Tibial nerve (tissue), 4 donors: ENCODE measurements at places on chromosomes 6 and 20.
A peak's percentile ranks its signal among the peaks of the same experiment; 100 is the strongest.

DNA sequence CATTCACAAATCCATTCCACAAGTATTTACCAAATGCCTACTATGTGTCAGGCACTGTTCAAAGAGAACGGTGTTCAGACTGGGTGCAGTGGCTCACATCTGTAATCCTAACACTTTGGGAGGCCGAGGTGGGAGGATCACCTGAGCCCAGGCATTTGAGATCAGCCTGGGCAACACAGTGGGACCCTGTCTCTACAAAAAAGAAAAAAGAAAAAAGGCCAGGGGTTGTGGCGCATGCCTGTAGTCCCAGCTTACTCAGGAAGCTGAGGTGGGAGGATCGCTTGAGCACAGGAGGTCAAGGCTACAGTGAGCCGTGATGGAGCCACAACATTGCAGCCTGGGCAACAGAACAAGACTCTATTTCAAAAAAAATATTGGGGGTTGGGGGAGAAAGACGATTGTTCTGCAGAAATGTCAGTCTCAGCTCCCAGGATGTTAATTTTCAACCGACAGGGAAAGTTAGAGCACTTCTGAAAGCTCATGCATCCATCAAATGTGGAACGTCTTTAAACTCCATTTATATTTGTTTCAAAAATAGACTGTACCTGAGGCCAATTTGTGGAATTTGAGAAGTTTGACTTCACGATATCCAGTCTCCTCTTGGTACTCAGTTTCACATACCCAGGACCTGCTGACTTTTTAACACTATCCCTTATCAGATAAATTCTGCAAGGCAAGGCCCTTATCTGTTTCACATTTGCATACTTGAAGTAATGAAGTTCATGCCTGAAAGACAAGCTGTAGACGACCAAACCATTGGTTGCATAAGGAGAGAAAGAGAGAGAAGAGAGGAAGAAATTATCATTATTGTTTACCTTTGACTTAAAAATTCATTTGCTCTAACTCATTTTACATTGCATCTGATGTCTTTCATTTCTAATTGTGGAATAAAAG is 14.8 kb upstream of the BTN3A2 start:
- DNase-seq, result no peak

GRCh38 chr6:6320901-6321300 is 439 bp upstream of the F13A1 start:
- no peak for DNase-seq

DNA sequence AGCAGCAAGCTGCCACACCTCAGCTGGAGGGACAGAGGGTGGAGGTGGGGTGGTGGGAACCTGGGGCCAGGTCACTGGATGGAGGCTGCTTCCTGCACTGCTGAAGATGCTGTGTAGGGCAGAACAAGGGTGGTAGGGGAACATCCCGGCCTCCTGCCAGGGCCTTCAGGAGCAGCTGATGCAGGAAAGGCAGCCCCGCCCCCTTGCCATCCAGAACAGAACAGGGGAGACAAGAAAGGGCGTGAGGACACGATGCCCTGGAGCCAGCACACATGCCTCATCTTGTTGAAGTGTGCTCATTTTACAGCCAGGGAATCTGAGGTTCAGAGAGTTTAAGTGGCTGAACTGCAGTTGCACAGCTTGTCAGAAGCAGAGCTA is 43.1 kb upstream of the PHACTR3 start:
- DNase-seq, result no peak

DNA sequence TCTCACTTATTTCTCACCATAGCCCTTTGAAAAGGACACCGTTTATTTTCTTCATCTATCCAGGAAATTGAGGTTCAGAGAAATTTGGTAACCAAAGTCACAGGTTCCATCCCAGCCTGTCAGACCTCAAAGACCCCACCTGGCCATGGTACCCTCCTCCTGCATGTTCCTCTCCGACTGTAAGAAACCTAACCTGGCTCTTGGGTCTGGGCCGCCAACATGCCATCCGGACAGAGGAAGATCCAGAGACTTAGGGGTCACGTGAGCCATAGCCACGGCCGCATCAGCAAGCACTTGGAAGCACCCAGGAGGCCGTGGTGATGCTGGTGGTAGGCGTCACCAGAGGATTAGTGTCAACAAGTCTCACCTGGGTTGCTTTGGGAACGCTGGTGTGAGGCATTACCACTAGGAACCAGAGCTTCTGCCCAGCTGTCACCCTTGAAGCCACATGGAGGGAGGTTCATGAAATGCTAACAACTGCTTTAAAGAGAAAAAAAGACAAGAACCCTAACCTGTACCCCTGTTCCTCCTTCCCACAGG is 177.1 kb downstream of the EYA2 start:
- no peak for DNase-seq

- DNase-seq, result no peak
Measured at GRCh38 chr6:61809004-61809595, 476.9 kb downstream of the KHDRBS2 start.

GRCh38 chr20:37202267-37202943 is 23.1 kb upstream of the MROH8 start:
- peak; percentile 51 for DNase-seq

DNA sequence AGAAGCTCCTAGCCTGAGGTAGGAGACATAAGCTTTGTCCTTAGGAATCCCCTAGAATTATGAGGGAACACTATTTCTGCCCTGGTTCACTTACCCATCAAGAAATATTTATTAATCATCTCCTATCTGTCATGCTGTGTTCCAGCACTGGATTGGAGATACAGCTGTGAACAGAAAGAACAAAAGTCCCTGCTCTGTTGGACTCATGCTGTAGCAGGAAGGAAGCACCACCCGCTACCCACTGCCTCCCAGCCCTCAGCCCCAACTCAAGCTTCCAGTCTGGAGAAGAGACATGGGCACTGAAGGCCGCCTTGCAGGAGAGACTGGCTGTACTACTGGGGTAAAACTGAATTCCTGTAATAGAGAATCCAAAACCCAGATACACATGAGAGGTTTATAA is 78.0 kb downstream of the MDGA1 start:
- DNase-seq, result no peak

GRCh38 chr6:142118925-142119324 is 13.8 kb upstream of the GJE1 start:
- no peak for DNase-seq

GRCh38 chr6:31572041-31572911 is at the start of gene LTA:
Gene LTA (plus strand): TSS chr6:31572289. CDS start chr6:31572743, 454 bp downstream.
- DNase-seq, result no peak

- no peak for DNase-seq
Measured at GRCh38 chr6:1015825-1016224, 296.1 kb upstream of the FOXQ1 start.

- DNase-seq, result no peak
Measured at GRCh38 chr6:68633972-68634725, 933 bp upstream of the ADGRB3 start.

- DNase-seq, result no peak
Measured at GRCh38 chr6:106745197-106745770, 115.9 kb downstream of the QRSL1 start.

DNA sequence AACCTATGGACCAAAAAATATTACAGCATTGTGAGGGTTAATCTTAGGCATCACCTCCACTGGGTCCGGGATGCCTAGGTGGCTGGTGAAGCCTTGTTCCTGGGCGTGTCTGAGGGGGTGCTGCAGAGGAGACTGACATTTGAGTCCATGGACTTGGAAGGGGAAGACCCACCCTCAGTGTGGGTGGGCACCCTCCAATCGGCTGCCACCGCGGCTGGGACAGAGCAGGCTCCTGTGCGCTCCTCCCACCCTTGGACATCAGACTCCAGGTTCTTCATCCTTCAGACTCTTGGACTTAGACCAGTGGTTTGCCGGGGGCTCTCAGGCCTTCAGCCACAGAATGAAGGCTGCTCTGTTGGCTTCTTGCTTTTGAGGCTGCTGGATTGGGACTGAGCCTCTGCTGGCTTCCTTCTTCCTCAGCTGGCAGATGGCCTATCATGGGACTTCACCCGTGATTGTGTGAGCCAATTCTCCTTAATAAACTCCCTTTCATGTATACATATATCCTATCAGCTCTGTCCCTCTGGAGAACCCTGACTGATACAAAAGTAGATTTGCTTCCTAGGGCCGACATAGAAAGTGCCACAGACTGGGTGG is 113.1 kb downstream of the TTLL2 start:
- no peak for DNase-seq

DNA sequence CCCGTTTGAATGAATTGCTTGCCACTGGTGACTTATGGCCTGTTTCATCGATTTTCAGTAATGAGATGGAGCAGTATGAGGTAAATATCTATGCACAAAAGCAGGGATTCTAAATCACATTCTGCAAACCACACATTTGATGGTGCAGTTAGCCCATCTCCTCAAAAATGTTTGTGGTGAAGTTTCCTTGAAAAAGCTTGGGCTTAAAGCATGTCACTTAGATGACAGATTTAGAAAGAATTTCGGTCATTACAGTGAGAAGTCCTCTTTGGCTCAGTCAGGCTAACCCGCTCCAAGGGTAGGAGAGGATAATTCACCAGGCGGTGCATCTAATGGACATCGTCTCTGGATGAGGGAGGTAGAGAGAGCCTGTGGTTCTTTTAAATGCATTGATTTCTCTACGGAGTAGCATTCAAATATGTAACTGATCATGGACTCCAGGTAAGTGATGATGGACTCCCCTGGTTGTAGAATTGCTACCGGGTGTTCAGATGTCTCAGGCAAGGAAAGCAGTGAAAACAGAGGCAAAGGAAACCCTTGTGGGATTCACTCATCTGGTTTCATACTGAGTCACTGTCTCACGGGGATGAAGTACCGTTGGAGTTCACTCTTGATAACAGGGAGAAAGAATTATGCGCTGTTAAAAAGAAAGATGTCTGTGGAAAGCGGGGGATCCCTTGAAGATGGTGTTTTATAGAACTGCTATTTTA is 65.3 kb downstream of the AIG1 start:
- no peak for DNase-seq

GRCh38 chr6:163460307-163460782 is 45.8 kb downstream of the QKI start:
- no peak for DNase-seq

DNA sequence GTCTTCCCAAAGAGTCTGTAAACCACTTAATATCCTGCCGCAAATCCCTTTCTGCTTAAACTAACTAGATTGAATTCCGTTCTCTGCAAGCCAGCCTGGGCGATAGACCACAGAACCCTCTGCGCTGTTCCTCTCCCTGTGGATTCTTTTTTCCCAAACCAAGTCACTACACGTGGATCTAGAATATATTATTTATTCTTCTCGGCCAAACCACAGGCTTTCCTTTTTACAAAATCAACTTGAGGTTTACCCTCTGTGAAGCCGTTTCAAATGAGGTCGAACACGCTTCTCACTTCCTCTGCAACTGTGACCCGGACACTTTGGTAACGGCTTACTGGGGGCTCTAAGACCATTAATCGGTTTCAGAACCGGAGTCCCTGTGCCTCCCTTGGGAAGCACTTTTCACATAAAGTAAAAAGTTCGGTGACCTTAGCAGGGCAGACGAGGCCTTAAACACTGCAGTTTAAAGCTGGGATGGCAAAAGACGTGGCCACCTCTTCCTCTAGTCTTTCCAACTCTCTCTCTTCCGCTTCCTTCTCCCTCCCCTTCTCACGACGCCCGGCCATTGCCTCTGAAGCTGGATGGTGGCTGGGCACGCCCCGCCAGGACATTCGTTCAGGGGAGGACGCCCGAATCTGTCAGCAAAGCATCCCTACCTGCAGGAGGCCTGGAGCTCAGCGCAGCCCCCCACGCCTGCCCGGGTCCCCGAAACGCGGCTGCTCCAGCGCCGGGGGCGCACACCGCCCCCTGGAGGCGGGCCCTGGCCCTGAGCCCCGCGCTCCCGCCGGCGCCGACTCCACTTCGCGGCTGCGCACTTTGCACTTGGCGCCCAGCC is 55.0 kb upstream of the FOXC1 start:
- DNase-seq, result peak; percentile 75

- DNase-seq, result no peak
Measured at GRCh38 chr6:79225717-79226599, 8.5 kb downstream of the HMGN3 start.

DNA sequence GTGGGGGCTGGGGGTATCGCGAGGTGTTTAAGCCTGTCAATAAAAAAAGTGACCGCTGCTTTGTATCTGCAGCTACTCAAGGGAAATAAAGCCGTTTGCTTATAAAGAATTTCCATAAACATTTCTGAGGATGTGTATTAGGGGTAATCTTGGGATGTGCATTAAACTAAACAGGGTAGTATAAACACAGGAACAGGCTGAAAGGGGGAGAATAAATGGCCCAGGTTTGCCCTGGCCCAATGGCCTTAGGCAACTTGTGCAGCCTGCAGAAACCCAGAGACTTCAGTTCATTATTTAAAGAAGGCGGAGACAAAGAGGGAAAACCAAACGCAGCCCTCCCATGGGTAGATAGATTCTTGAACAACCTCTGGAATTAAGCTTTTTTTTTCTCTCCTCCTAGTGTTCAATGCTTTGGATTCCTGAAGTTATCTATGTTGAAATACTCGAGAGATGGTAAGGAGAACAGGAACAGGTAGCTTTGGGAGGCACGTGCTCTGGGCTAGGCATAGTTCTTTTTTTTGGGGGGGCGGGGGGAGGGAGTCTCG is 35.6 kb upstream of the SALL4 start:
- DNase-seq, result no peak

DNA sequence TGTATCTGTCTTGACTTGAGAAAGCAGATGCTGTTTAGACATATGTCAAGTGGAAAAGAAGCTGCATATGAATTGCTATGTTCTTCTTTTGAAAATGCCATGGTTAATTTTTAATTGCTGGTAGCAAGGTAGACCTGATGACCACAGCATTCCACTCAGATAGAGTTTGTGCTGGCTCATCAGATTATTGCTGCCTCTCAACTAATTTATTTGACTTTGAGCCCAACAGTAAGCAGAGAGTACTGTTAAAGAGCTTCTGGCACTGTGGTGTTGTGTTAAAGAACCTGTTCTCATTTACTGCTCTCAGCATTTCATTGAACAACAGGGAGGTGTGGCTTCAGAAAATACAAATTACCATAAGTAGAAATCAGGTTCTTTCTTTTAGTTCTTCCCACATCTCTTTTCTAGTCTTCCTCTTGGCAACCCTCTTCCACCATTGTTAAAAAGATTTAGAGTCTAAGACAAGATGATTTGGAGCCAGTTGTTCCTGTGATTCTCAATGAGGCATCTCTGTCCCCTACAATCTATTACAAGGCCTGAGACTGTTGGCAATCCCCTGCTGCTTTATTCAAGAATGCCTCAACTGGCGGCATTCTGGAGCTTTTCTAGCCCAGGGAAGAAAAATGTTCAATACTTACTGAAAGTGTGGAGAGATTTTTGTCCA is 967.6 kb upstream of the GJE1 start:
- DNase-seq, result no peak
